ENCODE measurements at places on chromosomes 3 and 15. TPM values are rescaled to one million over a fixed set of nuclear protein-coding genes. Genes with fewer than 3 reads are reported as not detected.

DNA sequence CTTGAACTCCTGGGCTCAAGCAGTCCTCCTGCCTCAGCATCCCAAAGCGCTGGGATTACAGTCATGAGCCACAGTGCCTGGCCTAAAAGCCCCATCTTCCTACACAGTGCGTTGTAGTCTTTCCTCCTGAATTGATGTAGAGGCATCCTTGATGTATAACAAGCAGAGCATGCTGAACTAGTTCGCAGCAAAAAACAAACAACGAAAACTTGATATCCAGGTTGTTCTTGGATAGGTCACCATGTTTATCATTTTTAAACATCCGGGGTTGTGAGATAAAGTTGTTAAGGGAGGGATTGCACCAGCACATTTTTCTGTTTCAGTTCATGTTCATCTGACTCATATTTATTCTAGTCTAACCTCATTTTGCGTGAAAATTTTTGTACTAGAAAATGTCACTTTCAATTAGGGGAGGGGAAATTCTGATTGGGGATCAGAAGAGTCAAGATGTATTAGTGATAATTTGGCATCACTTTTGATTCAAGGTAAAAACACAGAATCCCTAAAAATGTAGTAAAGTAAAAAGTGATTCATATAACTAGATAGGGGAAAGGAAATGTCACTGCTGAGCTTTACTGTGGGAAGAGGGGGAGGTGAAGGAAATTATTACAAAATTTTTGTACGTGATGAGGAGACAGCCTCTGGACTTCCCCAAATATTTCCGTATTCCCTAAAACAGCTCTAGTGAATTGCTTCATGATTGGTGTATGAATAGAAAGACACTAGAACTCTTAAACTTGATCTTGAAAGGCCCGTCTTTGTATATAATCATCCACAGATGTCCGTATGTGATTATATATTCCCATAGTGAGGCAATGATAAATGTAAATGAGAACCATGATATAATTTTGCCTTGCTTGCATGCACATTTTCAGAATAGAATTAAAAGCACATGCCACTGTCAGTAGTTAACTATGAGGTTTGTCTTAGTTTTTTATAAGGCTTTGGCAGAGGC, 22.9 kb downstream of the RAB8B start:
- H3K36me3 ChIP-seq = no peaks in the 10 kb centered on the region
- H3K4me1 ChIP-seq = no peaks in the 10 kb centered on the region
- no peaks in the 10 kb centered on the region for H3K27me3 ChIP-seq
- no peak overlapping the region for H3K4me3 ChIP-seq
- no peak for DNase-seq
- H3K27ac ChIP-seq = peak overlapping the region; percentile 59

DNA sequence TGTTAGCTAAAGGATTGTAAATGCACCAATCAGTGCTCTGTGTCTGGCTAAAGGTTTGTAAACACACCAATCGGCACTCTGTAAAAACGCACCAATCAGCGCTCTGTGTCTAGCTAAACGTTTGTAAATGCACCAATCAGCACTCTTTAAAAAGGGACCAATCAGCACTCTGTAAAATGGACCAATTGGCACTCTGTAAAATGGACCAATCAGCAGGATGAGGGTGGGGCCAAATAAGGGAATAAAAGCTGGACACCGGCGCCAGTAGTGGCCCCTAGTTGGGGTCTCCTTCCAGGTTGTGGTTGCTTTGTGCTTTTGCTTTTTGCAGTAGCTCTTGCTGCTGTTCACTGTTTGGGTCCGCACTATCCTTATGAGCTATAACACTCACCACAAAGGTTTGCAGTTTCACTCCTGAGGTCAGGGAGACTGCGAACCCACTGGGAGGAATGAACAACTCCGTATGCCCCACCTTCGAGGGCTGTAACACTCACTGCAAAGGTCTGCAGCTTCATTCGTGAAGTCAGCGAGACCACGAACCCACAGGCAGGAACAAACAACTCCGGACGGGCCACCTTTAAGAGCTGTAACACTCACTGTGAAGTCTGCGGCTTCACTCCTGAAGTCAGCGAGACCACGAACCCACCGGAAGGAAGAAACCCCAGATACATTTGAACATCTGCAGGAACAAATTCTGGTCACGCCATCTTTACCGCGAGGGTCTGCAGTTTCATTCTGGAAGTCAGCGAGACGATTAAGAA, 1.1 kb upstream of the SUCLG2 start:
- no peaks in the 10 kb centered on the region for H3K36me3 ChIP-seq
- DNase-seq = peak; percentile 36
- H3K4me3 ChIP-seq = peak overlapping the region; percentile 94
- H3K27ac ChIP-seq = peak overlapping the region; percentile 91

DNA sequence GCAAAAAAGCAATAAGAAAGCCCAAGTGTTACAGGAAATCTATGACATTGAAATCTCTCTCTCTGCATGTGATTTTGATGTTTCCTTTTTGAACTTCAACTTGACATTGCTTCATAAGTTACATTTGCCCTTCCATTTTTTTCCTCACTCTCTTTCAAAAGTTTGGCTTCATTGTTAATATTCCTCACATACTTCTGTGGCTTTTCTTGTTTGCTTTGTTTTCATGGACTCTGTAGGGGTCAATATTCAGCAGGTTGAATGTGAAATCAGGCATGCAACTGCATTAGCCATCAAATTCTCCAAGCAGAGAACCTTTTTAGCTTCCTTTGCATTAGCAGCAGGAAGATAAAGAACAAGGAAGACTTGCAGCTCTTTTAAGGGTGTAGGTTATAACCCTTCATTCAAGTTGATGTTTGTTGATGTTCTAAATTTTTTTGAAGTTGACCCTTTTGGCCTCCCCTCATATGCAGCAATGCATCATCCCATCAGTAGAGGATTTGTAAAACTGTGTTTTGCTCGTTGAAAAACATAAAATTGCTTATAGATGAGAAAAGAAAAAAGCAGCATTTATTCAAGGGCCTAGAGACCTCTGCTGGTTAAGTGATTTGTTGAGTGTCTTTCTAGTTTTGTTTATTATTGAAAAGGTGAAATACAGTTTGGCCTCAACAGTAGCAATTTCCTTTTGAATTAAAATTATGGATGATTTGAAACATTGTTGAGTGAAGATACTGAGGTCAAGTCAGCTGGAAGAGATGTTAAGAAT, 211.4 kb downstream of the IL5RA start:
- H3K27me3 ChIP-seq = no peaks in the 10 kb centered on the region
- H3K4me3 ChIP-seq = no peak overlapping the region
- no peaks in the 10 kb centered on the region for H3K4me1 ChIP-seq

SAMMSON gene
- not detected for total RNA-seq

Data from breast epithelium (tissue), 4 donors.